ENCODE measurements at places on chromosomes 3 and 15.

DNA sequence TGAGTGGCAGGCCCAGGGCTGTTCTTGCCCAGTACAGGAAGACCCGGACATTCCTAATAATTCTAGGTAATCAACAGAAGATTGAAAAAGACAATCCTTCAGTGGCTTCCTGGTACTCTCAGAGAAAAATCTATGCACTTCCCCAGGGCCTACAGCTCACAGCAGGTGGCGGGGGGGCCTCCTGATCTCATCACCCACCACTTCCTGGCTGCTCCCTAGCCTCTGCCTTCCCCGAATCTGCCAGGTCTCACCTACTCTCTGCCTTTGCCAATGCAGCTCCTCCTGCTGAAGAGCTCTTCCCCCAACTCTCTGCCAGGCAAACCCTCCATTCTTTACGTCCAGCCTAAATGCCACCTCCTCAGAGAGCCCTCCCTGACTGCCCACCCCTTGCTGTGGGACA is 37.5 kb downstream of the EHD4 start:
- DNase-seq: no peak

GRCh38 chr15:55515991-55516776 is 8.2 kb upstream of the DNAAF4 start:
- no peak for DNase-seq

DNA sequence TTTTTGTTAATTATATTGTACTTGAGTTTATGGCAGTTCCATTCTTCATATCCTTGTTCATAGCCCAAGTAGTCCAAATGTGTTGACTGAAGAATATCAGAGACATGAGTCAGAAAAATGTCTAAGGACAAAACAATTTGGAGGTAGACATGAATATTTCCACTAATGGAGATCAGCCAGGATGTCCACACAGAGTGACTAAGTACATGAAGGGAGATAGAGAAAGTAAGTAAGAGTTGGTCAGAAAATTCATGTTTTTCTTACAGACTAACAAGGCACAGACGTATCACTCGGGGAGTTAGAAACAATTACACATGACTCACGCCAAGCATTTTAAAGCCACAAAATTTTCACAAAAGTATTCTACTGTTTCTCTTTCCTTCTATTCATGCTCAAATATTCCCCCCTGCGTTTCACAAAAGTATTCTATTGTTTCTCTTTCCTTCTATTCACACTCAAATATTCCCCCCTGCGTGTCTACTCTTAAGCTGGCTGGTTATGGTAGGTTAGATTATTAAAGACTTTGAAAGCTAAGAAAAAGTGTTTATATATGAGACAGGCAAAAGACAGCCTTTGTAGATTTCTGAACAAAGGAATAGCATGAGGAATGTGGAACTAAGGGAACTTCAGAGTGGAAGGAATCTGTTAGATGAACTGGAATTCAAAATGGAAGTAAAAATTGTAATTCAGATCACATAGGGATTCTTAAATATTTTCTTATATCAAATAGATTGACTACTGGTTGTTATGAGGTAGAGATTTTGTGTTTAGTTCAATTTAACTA is 648.7 kb upstream of the CCDC54 start:
- DNase-seq: no peak

- DNase-seq: no peak
Observed at GRCh38 chr15:80437334-80437891, 33.2 kb downstream of the ARNT2 start.

DNA sequence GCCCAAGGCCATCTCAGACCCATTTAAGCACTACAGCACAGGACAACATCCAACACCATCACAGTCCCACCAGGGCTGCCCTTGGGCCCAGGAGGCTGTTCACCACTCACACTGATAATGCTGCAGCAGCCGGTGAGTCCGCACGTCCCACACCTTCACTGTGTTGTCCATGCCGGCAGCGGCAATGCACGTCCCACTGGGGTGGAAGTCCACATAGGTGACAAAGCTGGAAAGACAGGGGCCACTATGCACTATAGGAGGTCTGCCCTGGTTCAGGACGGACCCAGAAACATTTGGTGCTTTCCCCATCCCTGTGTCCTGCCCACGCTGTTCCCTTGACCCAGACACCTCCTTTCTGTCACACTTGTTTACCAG is 8.5 kb downstream of the POC1A start:
- no peak for DNase-seq

DNA sequence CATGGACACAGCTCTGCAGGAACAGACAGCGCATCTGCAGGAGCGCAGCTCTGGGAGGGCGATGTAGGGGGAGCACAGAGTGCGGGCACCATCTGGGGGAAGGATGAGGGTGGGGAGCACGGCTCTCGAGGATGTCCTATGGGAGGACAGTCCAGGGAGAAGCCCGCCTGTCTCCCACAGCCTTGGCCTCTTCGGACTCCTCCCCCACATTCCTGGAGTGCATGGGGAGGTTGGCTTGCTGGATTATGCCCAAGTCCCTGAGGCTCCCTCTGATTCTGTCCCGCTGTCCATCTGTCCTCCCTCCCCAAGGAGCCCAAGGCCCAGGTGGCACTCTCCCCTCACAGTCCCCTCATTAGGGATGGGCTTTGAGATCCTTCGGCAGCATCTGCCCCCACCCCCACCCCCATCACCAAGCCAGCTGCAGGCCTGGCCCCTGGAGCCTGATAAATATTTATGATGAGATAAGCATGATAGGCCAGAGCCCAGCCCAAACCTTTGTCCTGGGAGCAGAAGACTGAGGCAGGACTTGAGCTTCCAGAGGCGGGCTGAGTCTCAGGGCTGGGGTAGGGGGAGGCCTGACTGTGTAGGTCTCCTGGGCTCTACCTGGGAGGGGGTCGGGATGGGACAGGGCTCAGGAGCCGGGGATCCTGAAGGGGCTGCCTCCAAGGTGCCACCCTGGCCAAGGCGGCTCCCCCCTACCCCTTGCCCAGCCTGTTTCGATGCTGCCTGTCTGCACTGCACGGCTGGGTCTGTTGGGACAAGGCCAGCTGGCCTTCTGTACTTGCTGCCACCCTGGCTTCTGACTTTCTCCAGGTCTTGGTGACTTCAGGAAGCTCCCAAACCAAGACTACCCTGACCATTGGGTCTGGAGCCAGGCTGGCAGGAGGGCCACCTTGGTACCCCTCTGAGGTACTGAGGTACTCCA is 28.6 kb upstream of the SEMA3F start:
- peak; percentile 63 for DNase-seq

GRCh38 chr3:122318620-122319019 is 6.4 kb upstream of the CSTA start:
- DNase-seq: no peak
